Dermis blood vessel endothelial cell (primary cell): ENCODE measurements at places on chromosomes 1 and 21. TPM values are rescaled to one million over a fixed set of nuclear protein-coding genes. Genes with fewer than 3 reads are reported as not detected.

RXRG gene
- total RNA-seq = not detected in 2 replicates

FAM3B gene
- total RNA-seq = not detected in 2 replicates

SRM gene
- total RNA-seq = 10.6 and 41.3 TPM in 2 replicates

SH3BGR gene
- 0.51 TPM in 2 replicates for total RNA-seq

DTL gene
- 12.6 and 20.2 TPM in 2 replicates for total RNA-seq

NBPF14 gene
- 5.8 and 6.6 TPM in 2 replicates for total RNA-seq

IL10 gene
- total RNA-seq = not detected in 2 replicates

FYB2 gene
- total RNA-seq = not detected in 2 replicates

TRIM67 gene
- total RNA-seq = not detected in 2 replicates

CYP4A11 gene
- total RNA-seq = not detected in 2 replicates

SPRR3 gene
- total RNA-seq = not detected in 2 replicates

SPRR2F gene
- not detected in 2 replicates for total RNA-seq

LY9 gene
- not detected in 2 replicates for total RNA-seq

C1orf141 gene
- total RNA-seq = not detected in 2 replicates

OR2T11 gene
- total RNA-seq = not detected in 2 replicates

CD52 gene
- total RNA-seq = not detected in 2 replicates

DMBX1 gene
- not detected in 2 replicates for total RNA-seq

SHISAL2A gene
- total RNA-seq = not detected in 2 replicates

MAP1LC3C gene
- not detected in 2 replicates for total RNA-seq
